ENCODE measurements at places on chromosomes 3 and 15.

GRCh38 chr3:49296781-49297411 lies 19.9 kb upstream of the C3orf62 start:
- DNase-seq = peak; percentile 80

DNA sequence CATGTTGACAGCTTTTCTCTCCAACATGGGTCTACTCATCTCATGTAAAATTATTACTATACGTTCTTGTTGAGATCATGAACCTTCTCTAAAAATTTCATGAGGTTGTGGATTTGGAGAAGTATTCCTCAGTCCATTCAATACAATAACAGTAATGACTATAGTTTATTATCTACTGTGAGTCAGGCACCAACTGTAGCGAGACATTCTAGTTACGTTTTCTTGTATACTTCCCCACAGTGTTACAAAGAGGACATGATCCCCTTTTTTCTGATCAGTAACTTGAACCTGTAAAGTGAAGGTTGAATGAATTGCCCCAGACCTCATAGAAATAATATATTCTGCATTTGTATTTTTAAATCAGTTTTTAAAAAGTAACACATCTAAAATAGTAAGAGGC lies 76.4 kb downstream of the AKAP13 start:
- DNase-seq = no peak

- peak; percentile 5 for DNase-seq
Observed at GRCh38 chr3:195093731-195094130, 177.2 kb downstream of the XXYLT1 start.

- DNase-seq = no peak
Observed at GRCh38 chr3:67059443-67059842, 61.3 kb downstream of the KBTBD8 start.

DNA sequence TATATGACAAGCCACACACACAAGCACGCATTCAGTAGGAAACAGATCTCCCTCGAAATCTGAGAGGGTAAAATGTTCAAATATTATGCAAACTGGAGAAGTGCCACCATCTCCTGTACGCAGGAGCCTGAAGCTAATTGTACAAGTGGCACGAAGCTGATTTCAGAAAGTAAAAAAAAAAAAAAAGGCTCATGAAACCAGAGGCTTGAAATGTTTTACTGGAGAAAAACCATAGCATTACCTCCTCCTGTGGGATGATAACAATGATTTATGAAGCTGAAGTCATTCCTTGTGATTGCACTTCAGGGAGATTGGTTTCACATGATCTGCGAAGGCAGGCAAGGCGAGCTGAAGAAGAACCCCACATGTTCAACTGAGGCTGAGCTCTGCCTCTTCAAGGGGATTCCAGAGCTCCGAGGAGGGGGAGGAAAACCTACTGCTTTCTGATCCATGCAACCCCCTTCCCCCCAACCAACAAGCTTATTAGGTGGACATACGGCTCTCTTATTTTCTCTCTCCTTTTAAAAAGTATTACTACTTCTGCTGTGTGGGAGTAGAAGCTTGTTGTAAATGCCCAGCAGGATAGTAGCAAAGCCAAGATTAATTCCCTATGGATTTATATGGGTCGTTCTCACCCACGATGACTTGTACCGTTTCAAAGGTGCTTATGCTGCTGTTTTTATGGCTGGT lies 101.1 kb downstream of the GREM1 start:
- DNase-seq = no peak

Data from tibial artery (tissue), 4 donors.